ENCODE measurements at places on chromosomes 6 and 20.

DNA sequence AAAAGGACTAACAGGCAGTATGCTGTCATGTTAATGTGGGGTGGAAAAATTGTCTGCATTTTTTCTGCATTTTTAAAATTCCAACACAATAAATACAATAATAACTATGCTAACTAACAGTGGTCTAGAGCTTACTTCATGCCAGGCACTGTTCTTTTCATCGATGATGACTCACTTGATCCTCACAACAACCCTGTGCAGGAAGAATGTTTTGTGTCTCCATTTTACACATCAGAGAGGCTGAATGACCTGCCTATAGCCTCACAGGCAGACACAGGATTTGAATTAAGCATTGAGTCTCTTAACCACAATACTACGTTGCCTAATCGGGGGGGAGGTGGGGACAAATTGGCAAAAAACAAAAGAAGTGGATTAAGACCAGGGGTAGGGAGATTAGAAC lies 26.9 kb upstream of the FANCE start:
- DNase-seq: no peak

DNA sequence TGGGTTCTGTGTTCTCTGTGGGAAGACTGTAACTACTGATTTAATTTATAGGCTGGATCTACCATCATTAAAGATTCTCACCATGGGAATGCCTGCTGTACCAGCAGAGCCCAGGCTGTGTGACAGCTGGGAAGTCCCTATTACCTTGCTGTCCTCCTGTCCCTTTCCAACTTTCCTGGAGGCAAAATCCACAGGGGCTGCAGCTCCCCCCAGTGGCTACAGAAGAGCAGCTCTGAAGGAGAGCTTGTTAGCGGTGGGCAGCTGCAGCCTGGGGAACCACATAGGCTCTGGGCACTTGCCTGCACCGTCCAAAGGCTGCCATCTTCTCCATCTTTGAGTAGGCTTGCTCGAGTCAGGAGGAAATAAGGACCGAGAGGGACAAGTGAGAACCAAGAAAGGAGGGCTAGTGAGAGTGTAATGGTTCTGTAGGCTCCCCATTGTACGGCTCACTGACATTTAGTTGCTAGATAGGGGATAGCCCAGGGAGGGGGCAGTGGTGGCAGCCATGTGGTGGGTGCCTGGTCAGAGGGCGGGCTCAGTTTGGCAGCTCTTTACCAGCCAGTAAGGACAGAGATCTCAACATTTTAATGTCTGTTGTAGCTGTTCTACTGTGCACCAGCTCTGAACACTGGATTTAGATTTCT lies 155.1 kb upstream of the MLIP start:
- DNase-seq: no peak

- peak; percentile 41 for DNase-seq
These were observed 1.3 kb upstream of the DNAH8 start for GRCh38 chr6:38713812-38714211.

DNA sequence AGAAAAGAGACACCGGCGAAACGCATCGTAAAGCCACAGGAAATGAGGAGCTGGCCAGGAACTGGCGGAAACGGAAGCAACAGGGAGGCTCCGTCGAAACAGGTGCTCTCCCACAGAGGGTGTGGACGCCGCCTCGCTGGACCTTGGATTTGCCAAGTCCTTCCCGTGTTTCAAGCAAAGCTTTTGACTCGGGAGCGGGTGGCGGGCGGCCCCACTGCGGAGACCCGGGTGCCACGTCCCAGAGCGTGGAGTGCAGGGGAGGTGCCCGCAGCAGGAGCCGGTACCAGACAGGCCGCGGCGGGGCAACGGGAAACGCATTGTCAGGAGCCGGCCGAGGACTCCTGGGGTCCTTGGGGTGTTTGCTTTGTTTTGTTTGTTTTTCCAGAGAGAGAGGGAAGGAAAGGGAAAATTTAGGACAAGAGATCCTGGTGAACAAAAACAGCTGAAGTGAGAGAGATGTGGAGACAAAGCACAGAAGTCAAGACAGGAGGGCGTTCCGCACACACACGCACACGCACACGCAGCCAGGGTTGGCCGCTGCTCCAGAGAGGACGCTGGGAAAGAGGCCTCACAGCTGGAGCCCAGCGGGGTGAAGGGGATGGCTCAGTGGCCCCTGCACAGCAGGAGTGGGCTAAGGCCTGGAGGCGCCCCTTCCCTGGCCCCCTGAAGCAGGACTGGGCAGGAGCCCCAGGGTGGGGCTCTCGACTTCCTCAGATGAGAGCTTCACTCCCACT lies 50.9 kb upstream of the CHRNA4 start:
- DNase-seq: no peak

GRCh38 chr6:156808287-156808686 lies 31.1 kb downstream of the ARID1B start:
- DNase-seq: no peak

Data from activated T-cell treated with anti-CD3 and anti-CD28 coated beads for 24 hours (primary cell).